ENCODE measurements at places on chromosomes 11 and 22.

DNA sequence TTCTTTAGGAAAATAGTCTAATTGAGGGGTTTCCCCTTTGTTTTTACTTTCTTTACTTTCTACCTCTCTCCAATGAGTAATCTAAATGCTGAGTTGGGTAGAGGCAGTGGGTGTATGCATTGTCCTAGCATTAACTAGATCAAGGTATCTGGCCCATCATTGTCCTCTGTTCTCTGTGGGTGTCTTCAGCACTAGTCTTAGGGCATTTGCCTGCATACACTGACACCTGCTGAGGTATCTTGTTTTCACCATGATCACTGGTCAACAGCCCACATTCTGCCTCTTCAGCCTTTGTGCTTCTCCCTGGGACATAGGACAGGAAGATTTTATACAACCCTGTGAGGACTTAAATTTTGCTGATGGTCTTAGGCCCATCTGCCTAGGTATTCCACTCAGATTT lies 371.1 kb downstream of the RAB38 start:
- no peak for DNase-seq

- DNase-seq: no peak
Measured at GRCh38 chr11:89504270-89504669, 13.1 kb upstream of the NOX4 start.

- no peak for DNase-seq
Measured at GRCh38 chr22:40716116-40716515, 36.8 kb downstream of the MCHR1 start.

DNA sequence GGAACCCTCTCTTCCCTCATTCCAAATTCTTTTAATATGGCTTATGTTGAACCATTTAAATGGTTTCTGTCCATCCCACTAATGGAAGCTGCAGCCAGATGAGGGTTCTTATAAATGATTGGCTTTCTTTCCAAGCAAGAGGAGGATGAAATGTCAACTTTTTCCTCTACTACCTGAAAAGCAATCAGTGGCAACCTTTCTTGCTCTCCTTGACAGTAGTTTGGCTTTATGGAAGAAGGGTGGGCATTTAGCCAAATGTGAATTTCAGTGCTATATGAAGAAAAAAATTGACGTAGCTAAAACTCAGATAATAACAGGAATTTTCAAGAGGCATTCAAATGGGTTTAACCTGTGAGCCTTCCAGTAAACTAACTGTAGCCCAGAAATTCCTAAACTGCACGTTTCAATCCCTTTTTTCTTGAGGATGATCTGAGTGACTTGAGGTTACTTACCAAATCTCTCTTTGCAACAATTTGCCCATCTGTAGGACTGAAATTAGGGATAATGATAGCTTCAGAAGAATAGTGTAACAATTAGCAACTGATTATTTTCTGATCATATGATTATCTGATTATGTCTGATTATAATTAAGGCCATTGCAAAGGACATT lies 90.9 kb downstream of the EXT2 start:
- DNase-seq: no peak

GRCh38 chr22:37406441-37407235 lies 20.6 kb downstream of the ELFN2 start:
- no peak for DNase-seq

Data from naive B cell (primary cell).